Retina (tissue), 1 donor: ENCODE measurements at places on chromosomes 4 and X.

GRCh38 chrX:37759878-37760418 lies 19.9 kb upstream of the CYBB start:
- no peak for DNase-seq

GRCh38 chrX:13123247-13123856 lies 78.9 kb upstream of the FAM9C start:
- no peak for DNase-seq

DNA sequence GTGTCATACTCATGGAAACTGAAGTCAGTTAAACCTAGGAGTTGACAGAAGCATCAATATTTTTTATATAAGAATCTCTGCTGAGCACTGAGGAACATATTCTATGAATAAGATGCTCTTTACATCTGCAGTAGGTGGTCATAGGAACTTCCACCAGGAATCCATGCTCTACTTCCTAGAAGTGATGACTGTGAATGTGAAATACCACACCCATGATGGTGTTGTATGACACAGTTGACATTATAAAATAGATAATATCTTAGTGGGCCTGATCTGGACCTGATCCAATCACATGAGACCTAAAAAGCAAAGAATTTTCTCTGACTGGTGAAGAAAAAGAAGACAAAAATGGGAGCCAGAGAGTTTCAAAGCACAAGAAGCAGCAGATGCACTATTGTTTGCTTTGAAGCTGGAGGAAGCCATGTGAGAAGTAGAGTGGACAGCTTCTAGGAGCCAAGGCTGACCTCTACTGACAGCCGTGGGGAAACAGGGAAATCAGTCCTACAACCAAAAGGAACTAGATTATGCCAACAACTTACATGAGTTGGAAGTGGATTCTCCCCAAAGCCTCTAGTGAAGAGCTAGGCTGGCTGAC lies 68.6 kb upstream of the HS3ST1 start:
- DNase-seq, result no peak

GRCh38 chr4:159105761-159106243 lies 2.9 kb downstream of the RAPGEF2 start:
- DNase-seq, result peak; percentile 9

GRCh38 chrX:9875801-9876200 lies 89.6 kb downstream of the SHROOM2 start:
- DNase-seq, result no peak

DNA sequence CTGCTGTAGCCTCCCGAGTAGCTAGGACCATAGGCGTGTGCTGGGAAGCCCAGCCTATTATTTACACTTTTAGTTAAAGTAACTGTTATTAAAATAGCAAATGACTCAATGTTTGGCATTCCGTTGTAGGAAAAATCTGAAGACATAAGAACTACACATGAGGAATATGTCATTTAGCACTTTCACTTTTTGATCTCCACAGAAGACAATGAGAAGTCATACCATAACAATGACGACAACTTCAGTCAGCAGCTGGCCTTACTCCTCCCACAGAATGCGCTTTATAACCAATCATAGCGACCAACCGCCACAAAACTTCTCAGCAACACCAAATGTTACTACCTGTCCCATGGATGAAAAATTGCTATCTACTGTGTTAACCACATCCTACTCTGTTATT lies 6.7 kb downstream of the GPR34 start:
- DNase-seq, result no peak

DNA sequence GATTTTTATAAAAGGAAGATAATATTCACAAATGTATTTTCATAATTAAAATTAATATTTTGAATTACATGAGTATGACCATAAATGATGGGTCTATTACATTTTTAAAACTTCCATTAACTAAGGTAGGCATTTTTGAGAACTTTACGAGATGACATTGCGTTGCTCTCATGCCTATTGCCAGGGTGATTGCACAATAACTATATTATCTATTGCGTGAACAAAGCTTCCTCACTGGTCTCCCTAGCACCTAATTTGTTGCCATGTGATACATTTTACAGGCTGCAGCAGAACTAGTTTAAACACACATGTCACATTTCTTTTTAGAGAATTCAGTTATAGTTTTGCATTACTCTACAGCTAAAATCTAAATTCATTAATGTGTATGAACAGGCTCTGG lies 289.7 kb upstream of the GRID2 start:
- no peak for DNase-seq

DNA sequence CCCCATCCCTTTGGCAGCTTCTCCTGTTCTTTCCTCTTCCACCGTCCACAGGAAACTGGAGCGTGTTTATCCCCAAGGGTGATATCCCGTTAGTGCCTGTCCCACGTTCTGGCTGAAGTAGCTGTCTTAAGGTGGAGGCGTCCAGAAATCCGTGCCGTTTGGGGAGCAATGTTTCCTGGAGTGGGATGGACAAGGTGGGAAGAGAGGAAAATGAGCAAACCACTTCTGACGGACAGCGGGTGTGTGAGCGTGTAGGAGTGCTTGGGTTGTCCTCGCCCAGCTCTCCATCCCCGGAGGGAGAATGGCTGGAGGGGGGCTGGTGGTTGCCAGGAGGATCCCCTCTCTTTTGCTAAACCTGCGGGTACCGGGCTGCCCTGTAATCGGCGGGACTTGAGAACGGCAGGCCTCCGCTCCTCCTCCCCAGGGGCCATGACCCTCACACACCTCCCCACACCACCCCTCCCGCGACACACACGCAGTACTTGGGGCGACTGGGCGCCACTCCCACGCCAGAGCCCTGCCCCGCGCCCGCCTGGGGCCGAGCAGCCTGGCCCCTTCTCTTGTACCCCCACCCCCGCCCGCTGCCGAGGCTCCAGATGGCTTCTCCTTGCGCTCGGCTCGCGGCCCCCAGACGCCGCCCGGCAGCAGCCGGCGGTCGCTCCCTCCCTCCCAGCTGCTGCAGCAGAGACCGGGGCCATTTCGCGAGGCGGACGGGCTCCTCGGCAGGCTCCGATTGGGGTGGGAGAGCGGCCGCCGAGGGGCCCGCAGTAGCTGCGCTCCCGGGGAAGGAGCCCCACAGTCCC lies 13.9 kb upstream of the PRDM8 start:
- DNase-seq, result peak; percentile 68

GRCh38 chr4:34679228-34679627 lies 1565.1 kb downstream of the ARAP2 start:
- DNase-seq, result no peak
